ENCODE measurements at places on chromosomes 2 and 18.

DNA sequence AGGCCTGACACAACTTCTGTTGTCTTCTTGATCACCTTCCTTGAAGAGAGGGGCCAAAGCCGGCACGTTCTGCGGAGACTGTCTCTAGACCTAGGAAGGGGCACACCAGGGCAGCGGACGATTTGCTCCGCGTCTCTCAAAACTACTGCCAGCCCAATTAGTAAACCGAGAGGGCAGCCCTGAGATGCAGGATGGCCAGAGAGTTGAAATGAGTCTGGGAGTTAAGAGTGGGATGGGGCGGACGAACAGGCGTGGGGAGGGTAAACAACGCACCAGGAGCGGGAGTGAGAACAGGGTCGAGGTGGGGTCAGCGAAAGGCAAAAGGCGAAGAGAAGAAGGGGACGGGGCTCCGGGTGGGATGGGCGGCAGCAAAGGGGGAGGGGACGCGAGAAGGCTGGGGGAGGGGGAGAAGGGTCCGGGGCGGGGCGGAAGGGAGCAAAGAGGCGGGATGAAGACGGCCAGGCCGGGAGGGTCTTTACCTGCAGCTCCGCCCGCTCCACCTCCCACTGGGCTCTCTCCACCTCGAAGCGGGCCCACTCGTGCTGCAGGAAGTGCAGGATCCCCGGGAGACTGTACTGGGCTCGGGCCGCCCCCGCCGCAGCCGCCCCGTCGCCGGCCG lies 476 bp downstream of the STRN start:
- DNase-seq: peak; percentile 45

DNA sequence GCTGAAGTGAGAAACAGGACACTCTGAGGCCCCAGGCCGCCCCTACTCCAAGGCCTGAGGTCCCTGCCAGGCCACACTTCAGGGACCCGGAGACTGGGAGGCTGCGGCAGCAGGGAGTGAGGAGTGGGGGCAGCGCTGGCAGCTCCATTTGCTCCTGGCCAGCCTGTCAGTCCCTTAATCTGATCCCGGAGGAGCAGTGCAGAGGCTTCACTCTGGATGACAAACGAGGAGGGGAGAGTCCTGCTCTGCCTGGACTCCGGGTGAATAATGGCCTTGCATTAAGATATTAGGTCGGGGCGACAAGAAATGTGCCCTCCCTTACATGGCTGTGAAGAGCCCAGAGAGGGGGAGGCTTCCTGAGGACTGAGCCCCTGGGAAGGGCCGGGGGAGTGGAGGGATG lies 14.3 kb upstream of the PRSS56 start:
- no peak for DNase-seq

DNA sequence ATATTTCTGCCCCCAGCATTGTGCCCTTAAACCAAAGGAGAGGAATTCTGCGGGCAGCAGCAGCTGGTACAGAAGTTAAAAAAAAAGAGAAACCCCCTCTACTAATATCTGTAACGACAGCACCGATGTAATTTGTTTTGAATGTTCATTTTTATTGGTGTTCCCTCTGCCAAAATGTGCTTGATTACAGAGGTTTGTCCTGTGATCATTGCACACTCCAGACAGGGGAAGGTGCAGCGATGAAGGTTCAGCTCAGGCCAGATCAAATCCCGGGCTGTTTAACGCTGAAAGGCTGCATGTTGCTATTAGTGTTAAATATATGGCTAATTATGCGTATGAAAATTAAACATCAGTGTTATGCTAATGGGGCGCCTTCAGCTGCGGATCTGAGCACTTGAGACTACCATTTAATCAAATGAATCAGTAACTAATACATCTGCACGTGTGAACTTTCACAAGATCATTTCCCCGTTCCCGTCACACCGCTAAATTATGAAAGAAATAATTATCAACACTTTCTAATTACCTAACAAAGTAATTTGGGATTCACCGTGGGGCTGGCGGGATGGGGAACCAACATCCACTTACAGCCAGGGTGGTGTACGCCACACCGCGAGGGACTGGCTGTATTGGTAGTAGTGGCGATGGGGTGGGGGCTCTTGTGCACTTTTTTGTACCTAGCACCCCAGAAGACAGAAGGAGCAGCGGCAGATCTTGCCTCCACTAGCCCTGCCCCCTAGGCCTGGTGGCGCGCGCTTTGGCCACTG lies 1.5 kb upstream of the DLX1 start:
- no peak for DNase-seq

- no peak for DNase-seq
Measured at GRCh38 chr2:17545680-17546613, 5.5 kb downstream of the VSNL1 start.

DNA sequence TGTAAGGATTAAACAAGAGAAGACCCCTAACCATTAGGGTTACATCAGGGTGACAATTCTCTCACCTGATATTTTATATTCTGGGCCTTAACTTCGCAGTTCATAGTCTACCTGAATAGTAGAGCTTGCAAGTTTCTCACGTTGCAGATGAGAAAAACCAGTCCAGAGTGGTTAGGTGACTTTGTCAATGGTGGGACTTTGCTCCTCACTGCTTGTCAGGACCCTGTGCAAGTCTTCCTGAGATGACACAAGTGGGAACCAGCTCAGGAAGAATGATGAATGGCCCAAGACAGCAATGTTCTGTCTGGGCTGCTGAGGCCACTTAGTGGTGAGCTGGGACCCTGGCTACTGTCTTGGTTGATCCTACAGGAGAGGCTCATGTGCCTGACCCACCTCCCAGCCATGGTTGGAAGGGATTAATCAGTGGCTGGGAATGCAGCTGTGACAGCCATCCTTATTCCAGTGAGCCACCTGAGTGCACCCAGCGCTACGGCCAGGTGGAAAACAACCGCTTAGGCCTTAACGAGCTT lies 16.9 kb downstream of the LGALSL start:
- no peak for DNase-seq

GRCh38 chr2:183892315-183892941 lies 705.9 kb upstream of the ZNF804A start:
- no peak for DNase-seq

DNA sequence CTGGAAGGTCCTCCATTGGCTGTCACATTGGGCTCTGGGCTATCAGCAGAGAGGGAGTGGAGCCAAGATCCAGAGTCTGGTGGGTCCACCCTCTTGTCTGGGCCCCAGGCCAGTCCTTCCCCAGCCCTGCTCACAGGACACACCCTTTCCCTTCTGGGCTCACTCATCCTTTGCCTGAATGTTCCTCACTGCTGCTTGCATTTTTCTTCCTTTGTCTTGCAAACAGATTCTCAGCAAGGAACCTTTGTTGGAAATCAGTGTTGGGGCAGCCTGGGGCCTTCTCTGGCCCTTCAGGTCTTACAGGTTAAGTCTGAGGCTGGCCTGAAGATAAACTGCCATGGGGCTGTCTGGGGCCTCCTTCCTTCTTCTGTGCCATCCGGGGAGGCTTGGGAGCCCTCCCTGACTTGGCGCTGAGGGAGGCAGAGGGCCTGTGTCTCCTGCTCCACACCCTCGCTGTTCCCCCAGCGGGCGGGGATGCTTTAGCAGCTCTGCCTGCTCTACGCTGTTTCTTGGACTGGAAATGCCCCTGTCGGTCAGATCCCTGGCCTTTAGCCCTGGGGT lies 11.5 kb upstream of the CELF4 start:
- DNase-seq: no peak

DNA sequence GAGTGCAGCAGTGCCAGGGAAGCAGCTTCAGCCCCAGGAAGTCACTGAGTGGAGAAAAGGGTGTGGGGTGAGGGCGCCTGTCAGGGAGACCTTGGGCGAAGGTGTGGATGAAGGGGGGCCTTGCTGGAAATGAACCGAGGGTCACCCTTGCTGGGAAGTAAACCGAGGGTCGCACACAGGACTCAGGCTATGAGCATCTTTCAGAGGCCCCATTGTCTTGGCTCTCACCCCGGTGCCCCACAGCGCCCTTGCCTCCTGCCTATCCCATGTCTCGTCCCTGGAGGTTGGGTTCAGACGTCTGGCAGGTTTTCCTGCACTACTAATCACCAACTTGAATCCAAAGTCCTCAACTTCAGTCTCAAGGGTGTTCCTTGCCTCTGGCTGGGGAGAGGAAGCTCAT lies 122.8 kb upstream of the PXDN start:
- no peak for DNase-seq

GRCh38 chr2:64401529-64401880 lies 52.5 kb upstream of the LGALSL start:
- DNase-seq: no peak

GRCh38 chr2:5172923-5173322 lies 519.3 kb upstream of the SOX11 start:
- no peak for DNase-seq

- DNase-seq: no peak
Measured at GRCh38 chr2:219912491-219912921, 285.1 kb downstream of the SLC4A3 start.

DNA sequence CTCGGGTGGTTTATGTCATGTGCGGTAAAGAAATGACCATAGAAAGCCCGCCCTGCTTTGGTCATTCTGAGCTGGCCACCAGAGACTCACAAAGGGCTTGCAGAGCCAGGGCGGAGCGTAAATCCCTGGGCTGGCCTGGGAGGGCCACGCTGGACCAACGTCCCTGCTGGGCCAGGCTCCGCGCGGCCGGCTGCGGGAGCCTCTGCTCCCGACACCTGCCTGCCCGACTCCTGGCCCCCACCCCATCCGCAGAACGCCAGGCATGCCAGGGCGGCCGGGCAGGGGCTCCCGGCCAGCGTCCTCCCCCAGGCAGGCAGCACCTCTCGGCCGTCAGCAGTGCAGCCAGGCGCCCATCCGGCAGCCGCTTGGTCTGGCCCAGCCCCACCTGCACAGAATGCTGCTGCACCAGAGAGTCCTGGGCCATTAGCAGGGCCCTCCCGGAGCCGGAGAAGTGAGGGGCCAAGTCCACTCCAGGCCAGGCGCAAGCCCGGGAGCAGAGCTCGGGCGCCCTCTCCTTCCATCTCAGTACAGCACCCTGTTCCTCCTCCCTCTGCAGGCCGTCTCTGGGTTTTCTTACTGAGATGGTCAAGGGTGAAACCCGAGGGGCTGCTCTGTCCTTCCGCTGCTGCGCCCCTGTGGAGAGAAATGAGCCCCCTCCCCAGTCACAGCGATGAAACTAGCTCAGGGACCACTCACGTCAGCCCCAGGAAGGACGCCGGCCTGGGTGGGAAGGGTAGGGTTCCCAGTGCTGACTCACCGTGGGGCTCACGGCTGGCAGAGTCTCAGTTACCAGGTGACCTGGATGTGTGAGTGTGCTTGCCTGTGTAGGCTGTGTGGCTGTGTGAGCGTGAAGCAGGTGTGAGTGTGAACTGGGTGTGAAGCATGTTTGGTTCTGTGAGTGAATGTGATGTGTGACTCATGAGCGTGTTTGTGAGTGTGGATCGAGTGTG lies 83.3 kb downstream of the PTGR3 start:
- no peak for DNase-seq

DNA sequence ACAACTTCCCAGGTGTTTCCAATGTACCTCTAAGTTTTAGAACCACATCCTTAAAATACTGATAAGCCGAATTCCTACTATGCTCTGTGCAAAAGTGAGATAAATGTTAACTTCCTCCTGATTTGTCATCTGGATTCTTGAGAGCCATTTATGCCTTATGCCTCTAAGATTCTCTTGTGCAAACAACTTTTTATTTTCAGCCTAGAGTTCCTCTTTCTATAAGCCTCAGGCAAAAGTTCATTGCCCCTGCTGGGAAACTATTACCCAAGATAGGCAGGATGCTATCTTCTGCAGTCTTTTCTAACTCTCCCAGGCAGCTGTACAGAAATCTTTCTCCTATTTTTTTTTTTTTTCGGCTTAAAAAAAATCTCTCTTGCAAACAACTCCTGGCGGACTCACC lies 216.1 kb downstream of the KCNJ3 start:
- DNase-seq: no peak

GRCh38 chr18:62827397-62827796 lies 112.1 kb downstream of the PHLPP1 start:
- no peak for DNase-seq

- DNase-seq: no peak
Measured at GRCh38 chr2:71744781-71745180, 291.4 kb downstream of the DYSF start.

DNA sequence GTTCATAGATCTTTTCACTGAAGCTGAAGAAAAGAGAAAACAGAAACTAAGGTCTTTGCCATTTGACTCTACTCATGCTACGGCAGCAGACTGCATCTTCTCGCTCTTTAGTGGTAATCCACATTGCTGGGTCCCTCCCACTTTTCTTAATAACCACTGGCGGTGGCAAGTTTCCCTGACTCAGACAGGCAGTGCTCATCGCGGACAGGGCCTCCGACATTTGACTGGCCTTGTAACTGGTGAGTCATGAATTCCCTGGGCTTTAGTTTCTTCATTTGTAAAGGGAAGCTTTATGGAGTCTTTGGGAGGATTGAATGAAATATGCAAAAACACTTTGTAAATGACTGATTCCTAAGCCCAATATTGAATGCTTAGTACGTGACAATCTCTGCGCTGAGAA lies 238.2 kb upstream of the RBBP8 start:
- DNase-seq: no peak

GRCh38 chr2:147097747-147098146 lies 747.1 kb upstream of the ACVR2A start:
- DNase-seq: no peak

GRCh38 chr2:108383146-108383830 lies 5.5 kb downstream of the SULT1C4 start:
- DNase-seq: no peak

GRCh38 chr2:17583166-17583565 lies 42.7 kb downstream of the VSNL1 start:
- no peak for DNase-seq

GRCh38 chr2:118837621-118838020 lies 9.8 kb downstream of the EN1 start:
- DNase-seq: no peak

- no peak for DNase-seq
Measured at GRCh38 chr2:238127165-238128060, 11.1 kb upstream of the KLHL30 start.

DNA sequence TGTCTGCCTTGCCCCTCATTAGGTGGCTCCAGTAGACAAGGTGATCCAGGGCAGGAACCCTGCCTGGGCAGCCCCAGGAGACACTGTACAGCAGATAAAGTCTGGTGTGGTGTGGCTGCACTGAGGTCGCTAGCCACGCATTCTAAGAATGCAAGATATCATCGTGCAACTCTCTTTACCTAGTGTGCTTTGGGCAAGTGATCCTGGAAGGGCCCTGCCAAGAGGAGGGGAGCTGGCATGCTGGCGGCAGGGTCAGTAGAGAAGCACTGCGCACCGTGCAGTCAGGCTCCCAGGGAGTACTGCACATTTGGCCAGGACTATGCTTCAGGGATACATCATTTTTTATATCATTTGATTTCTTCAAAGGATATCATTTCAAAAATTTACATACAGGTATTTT lies 195.3 kb upstream of the SMAD2 start:
- DNase-seq: no peak

- DNase-seq: no peak
Measured at GRCh38 chr2:80858965-80859364, 554.4 kb upstream of the LRRTM1 start.

GRCh38 chr2:66845307-66845706 lies 410.4 kb downstream of the MEIS1 start:
- no peak for DNase-seq

DNA sequence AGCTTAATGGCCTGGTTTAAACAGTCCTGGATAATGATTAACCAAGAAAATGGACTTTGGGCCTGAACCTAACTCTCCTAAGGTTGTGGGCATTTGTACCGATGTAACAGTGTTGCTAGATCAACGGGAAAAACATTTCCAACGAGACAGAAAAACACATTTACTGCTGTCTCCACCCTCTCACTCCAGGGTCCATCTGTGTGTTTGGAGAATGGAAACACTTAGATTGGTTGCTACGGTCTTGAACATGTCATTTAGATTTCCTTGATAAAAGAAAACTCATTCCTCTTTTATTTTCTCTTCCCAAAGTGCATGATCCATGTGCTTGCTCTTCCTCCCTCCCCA lies 88.0 kb downstream of the SOCS6 start:
- DNase-seq: no peak

Data from stimulated activated CD4-positive, alpha-beta T cell treated with anti-CD3 and anti-CD28 coated beads, TNF-alpha, amount 100 ng/mL, for 24 hours (primary cell).